ENCODE measurements at places on chromosomes 3 and 15.

DNA sequence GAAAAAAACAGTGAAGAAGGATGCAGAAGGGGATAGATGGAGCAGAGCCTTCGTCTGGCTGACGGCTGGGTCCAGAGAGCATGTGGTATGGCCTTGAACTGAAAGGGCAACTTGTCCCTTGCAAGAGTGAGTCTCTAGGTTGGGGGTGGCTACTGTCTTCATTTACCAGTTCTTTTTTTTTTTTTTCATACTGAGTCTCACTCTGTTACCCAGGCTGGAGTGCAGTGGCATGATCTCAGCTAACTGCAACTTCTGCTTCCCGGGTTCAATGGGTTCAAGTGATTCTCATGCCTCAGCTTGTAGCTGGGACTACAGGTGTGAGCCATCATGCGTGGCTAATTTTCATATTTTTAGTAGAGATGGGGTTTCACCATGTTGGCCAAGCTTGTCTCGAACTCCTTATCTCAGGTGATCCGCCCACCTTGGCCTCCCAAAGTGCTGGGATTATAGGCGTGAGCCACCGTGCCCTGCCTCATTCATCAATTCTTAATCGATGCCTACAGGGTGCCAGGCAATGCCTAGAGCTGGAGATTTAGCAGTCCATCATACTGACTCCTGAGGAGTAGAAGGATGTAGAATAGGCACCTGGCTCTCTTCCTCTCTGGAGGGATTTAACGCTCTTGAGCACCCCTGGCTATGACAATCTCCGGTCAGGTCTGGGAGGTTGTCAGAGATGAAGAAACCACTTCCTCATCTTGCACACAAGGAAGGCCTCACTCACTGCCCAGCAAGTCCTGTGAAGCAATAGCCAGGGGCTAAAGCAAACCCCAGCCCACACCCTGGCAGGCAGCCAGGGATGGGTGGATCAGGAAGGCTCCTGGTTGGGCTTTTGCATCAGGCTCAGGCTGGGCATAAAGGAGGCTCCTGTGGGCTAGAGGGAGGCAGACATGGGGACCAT lies at the start of gene CAMP:
CAMP (plus strand) TSS at position 880 of the 898 bp plus-strand sequence; CDS start at position 897, 17 bp downstream.
- no peak for DNase-seq

GRCh38 chr3:72576563-72576962 lies 271.7 kb downstream of the SHQ1 start:
- no peak for DNase-seq

- no peak for DNase-seq
These were observed 37.3 kb downstream of the CRYGS start for GRCh38 chr3:186506857-186507256.

GRCh38 chr3:48422272-48422671 lies 7.6 kb downstream of the PLXNB1 start:
- no peak for DNase-seq

GRCh38 chr15:51192521-51193280 lies 98.0 kb upstream of the TNFAIP8L3 start:
- peak; percentile 71 for DNase-seq
